ENCODE measurements at places on chromosomes 16 and 17.

- DNase-seq: peak; percentile 41
Measured at GRCh38 chr16:74601126-74601871, 5.6 kb downstream of the GLG1 start.

GRCh38 chr17:49358641-49359247 is 3.3 kb downstream of the ZNF652 start:
- no peak for DNase-seq

GRCh38 chr17:33987162-33987561 is 267.9 kb upstream of the CCL2 start:
- no peak for DNase-seq

DNA sequence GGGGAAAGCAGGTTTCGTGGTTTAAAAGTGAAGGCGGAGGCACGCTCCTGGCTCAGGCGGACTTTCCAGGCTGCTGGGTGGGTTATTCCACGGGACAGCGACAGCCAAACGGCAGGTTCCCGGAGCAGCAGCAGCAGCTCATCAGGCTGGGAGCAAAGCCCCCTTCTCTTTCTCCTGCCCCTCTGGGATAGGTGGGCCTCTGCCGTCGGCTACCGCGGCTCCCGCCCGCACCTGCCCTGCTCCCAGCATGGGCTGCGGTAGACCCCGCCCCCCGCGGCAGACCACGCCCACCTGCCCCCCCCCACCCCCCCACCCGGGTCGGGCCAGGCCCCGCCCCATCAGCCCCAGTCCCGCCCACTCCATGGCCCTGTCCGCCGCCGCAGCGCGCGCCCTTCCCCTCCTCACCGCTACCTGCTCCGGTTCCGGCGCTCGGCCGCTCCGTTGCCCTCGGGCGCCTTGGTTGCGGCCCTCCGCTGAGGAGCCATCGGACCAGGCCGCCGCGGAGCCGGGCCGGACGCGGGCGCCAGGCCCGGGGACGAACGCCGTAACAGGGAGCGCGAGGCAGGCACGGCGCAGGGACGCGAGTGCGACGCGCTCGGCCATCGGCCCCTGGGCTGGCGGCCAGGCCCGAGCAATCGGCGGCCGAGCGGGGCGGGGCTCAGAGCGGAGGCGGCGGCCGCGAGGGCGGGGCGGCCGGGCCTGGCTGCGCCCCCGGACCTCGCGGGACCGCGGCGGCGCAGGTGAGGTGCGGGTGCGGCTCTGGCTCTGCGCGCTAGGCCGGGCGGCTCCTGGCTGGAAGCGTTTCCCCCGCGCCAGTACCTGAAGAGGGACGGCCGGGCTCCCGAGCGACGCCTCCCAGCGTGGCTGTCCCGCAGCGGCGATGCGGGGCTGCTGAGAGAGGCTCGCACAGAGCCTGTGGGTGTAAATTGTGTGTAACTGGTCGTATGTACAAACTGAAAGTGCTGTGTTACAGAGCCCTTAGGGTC is at the start of the genes HEXD and OGFOD3:
Gene HEXD (plus strand): TSS at position 347 of the 986 bp plus-strand sequence. CDS start 1,453 bp downstream, outside the sequence.
Gene OGFOD3 (minus strand): TSS at position 586 of the 986 bp plus-strand sequence. CDS start 101 bp downstream, at position 485.
- DNase-seq: peak; percentile 80

GRCh38 chr17:27450416-27450815 is 5.8 kb upstream of the KSR1 start:
- no peak for DNase-seq

DNA sequence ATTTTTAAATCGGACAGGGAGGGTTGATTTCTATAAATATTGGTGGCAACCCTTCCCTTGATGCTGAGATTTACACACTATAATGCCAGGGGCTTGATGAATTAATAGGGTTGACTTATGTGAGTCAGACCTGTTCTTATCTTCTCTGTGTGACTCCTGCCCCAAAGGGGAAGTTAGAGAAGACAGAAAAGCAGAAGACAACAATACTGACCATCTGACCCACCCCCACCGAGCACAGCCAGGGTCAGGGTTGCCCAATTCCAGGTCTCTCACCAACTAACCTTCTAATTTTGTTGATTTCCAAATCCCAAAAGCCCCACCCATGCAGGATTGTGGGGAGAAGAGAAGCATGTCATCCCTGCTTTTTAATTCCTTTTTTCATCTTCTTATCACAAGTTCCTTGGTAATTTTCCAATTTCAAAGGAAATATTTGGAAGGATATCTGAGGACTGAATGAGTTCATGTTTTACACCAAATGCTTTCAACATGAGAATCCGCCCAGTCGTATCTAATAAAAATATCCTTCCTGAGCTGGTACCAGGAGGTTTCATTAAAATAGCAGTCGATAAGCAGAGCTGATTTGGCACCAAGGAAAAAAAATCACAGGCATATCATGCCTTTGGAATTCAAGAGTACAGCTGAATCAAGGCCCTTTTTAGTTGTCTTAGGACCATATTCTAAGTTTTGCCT is 603.4 kb upstream of the CDH11 start:
- DNase-seq: no peak

GRCh38 chr16:47732523-47733111 is 271.5 kb downstream of the PHKB start:
- peak; percentile 40 for DNase-seq
